ENCODE measurements at places on chromosomes 4 and X.
A peak's percentile ranks its signal among the peaks of the same experiment; 100 is the strongest.

GRCh38 chrX:102659790-102660757 lies 8.8 kb downstream of the GPRASP1 start:
- DNase-seq, result no peak

GRCh38 chr4:118716304-118716703 lies 31.1 kb downstream of the METTL14 start:
- DNase-seq, result no peak

DNA sequence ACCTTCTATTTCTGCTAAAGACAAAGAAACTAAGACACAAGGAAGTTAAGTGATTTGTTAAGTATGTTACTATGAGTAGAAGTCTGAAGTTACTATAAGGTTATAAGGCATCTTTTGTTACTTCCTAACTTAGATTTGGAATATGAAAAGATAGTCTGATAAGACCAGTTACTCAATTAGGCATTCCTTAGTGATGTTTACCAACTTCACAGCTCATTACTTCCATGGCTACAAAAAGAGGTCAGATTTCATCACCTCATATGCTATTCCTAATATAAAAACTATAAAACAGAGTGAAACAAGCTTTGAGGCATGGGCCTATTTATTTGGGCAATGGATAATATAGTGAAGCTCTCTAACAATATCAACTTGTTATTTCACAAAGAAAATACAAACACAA lies 143.1 kb downstream of the TBCK start:
- DNase-seq, result no peak

DNA sequence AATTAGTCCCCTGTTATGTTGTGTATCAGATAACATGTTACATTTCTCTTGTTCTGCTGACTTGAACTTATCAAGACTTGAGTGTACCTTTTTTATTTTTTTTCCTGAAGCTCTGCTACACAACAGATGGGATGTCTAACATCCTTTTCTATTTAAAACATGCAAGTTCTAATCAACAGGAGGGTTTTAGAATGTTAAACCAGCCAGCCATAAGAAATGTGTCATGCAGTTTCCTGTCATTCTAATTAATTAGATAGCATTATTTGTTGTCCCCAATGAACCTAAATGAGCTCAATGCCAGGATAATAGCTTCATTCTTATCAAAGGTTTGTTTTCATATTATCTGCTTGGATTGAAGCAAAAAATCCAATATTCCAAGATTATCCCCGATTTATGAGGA lies 958.2 kb downstream of the PCDH7 start:
- DNase-seq, result no peak

- no peak for DNase-seq
Observed at GRCh38 chrX:47802589-47802988, 34.1 kb upstream of the ZNF81 start.

DNA sequence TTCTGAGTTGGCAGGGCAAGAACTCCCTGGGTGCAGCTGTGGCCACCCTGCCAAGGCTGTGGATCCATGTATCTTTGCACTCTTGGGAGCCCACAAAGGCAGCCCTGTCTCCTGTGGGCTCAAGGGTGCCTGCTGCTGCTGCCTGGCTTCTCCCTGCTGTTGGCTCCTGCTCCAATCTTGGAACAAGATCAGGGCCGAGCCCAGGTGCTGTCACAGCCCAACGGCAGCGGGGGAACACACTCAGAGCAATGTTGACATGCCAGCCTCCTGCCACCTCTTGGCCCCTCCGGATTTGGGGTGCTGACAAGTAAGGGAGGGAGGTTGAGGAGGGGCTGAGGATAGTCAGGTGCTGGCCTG lies 57.9 kb downstream of the COX18 start:
- DNase-seq, result no peak

DNA sequence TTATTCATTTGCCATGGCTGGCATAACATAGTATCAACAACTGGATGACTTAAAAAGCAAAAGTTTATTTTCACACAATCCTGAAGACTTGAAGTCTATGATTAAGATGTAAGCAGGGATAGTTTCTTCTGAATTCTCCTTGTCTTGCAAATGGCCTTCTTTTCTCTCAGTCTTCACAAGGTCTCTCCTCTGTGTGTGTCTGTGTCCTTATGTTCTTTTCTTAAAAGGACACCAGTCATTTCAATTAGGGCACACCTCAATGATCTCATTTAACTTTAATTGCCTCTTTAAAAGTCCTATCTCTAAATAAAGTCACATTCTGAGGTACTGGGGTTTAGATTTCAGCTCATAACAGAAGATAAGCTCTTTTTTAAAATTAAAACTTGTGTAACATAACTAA lies 399.7 kb downstream of the PABPC4L start:
- no peak for DNase-seq

DNA sequence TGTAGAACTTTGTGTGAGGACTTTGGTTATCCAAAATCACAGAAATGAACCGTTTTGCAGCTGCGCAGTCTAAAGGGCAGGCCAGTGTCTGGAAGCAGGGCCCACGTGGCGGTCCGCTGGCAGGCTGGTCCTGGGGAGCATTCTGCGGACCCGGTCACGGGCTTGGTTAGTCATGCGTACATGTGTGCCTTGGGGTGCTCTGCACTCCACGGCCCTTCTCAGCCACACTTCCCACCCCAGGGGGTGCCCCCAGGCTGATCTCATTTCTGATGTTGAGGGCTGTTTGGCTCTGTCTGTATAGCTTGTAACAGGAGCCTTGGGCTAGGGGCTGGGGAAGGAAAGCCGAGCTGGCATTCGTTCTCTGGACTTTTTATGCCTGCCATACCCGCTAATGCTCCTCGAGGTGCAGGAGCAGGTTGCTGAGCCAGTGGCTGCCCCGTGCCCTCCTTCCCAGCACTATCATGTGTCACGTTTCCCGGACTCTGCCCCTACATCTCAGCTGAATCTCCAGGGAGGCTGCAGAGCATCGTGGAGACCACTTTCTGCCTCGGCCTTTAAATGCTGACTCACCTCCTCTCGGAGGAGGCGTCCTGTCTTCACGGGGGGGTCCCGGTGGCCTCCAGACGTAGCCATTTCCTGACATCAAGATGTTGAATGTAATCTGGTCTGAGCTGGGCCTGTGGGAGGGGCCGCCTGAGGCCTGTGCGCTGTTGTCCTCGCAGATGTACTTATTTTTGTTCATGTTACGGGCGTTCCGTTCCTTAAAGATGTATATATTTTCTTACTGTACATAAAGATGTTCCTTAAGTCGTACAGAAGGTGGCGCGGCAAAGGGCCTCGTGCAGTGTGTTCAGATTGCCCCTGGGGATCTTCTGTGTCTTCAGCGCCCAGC lies 11.4 kb upstream of the TADA2B start:
- no peak for DNase-seq

- peak; percentile 99 for DNase-seq
Observed at GRCh38 chr4:168634276-168634802, 137.5 kb downstream of the PALLD start.

- DNase-seq, result no peak
Observed at GRCh38 chrX:69077895-69078455, 87.3 kb downstream of the PJA1 start.

GRCh38 chr4:94841864-94842221 lies 84.1 kb downstream of the BMPR1B start:
- no peak for DNase-seq

GRCh38 chr4:33494150-33494549 lies 2750.2 kb downstream of the ARAP2 start:
- peak; percentile 8 for DNase-seq

DNA sequence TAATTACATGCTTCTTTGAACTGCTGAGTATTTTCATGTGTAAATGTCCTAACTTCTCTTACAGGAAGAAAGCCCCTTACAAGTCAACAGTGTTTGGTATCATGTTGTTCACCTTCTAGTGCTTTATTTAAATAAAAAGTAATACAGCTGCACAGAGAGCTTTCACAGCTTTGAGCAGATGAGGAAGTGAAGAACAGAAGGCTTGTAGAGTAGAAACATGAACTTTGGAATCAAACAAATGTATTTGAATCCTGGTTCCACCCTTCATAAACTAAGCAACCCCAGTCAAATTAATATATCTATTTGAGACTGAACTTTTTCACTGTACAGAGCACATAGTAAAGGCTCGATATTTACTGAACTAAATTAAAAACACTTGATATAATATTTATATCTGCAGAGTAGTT lies 120.5 kb downstream of the CAMK2D start:
- DNase-seq, result no peak

GRCh38 chr4:79042079-79042674 lies 102.9 kb upstream of the PAQR3 start:
- peak; percentile 9 for DNase-seq

- DNase-seq, result no peak
Observed at GRCh38 chr4:104490096-104490769, 4.5 kb downstream of the CXXC4 start.

DNA sequence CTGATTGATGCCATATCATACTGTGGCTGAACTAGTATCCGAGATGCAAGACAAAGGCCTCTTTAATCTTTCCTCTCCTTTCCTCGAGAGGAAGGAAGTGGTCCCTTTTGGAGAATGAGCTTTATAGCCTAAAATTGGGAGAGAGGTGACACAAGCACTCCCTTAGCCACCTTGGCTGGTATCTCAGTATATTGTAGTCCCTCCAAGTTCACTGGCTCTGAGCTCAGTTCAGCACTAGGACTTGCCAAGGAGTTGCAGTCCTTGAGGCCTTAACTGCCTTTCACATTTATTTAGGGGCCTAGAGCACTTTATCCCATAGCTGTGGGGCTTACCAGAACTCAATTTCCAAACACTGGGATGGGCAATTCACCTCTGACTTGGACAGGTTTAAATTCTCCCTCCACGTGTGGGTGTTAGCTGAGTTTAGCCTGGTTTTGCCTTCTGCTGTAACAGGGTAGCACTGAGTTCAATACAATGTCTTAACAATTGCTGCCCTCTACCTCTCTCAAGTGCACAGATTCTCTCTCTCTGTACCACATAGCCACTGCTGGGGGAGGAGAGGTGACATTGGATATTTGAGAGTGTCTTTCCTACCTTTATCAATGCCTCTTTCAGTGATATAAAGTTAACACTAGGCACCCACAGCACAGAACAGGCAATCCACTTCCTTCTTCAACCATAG lies 216.4 kb downstream of the TECRL start:
- DNase-seq, result no peak

GRCh38 chrX:24860140-24860539 lies 155.6 kb downstream of the ARX start:
- DNase-seq, result no peak

- DNase-seq, result peak; percentile 20
Observed at GRCh38 chr4:165994701-165995100, 121.7 kb downstream of the TLL1 start.

DNA sequence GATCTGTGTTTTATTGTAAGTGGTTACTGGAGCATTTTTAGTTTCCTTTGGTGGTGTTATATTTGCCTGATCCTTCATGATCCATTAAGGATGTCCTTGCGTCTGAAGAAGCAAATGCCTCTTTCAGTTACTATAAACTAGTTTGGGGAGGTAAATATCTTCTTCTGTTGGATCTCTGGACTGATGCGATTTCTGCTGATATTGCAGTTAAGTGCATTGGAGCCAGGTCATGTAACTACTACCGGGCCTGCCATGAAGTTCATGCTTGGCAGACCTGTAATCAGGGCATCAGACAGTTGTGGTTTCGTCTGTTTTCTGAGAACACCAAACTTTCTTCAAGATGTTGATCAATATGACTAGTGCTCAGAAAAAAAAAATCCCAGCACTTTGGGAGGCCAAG lies 22.9 kb downstream of the ZNF718 start:
- no peak for DNase-seq

DNA sequence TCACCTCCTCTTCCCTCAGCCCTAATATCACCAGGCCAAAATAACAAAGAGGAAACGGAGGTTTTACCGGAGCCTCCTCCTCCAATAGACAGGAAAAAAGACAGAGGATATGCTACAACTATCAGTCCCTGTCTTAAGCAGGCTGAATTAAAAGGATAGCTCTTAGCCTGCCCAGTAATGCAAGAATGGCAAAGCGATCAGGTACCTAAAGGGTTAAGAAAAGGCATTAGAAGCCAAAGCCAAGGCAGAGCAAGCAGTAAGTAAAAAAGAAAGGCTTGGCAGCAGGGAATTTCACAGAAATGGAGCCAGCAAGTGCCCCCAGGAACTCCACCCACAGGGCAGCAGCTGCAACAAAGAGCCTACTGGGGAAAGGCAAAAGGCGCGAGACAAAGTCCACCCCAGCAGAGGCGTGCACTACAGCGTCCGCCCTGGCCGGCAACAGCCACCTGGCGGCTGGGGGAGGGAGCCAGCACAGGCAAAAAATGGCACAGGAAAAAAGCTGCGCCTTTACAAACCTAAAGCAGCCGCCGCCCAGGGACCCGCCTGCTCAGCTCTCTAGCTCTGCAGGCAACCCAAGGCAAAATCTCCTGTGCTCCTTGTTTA lies 220.6 kb upstream of the ZC4H2 start:
- DNase-seq, result no peak

- DNase-seq, result peak; percentile 26
Observed at GRCh38 chr4:136934601-136935000, 597.7 kb downstream of the PCDH18 start.

GRCh38 chr4:37758226-37758625 lies 68.3 kb upstream of the PGM2 start:
- no peak for DNase-seq

DNA sequence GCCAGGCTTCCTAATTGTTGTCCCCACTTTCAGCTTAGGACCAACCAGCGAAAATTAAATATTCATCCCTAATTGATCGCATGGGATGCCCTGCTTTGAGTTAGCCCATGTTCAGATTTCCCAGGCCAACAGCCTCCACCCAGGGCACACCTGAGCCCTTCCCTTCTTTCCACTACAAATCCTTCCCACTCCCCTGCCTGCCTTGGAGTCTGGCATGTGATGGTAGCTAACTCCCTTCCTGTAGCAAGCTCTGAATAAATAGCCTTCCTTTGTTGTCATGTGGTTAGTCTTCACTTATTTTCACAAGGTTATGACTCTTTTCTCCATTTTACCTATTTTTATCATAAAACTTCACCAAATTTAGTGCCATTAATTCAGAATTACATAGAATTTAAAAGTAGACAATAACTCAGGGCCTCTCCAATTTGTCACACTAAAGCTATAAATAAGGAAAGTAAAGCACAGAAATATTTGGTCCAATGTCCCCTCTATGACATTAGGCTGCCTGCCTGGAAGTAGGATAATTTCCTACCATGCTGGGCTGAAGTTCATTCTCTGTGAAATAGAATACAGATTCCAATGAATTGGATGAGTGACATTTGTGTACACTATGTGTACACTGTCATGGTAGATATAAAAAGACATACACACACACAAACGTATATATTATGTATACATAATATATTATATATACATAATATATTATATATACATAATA lies 166.4 kb upstream of the CPEB2 start:
- DNase-seq, result no peak

- peak; percentile 37 for DNase-seq
Observed at GRCh38 chr4:37970702-37971101, 10.5 kb downstream of the PTTG2 start.

- DNase-seq, result no peak
Observed at GRCh38 chr4:104896660-104897645, 249.7 kb upstream of the TET2 start.

GRCh38 chr4:176883681-176884418 lies 91.1 kb upstream of the VEGFC start:
- DNase-seq, result peak; percentile 89

- peak; percentile 20 for DNase-seq
Observed at GRCh38 chrX:22314692-22315091, 42.0 kb downstream of the CBLL2 start.

Measured in RCC 7860 (cell line).